ENCODE measurements at places on chromosomes 5 and 9.

DNA sequence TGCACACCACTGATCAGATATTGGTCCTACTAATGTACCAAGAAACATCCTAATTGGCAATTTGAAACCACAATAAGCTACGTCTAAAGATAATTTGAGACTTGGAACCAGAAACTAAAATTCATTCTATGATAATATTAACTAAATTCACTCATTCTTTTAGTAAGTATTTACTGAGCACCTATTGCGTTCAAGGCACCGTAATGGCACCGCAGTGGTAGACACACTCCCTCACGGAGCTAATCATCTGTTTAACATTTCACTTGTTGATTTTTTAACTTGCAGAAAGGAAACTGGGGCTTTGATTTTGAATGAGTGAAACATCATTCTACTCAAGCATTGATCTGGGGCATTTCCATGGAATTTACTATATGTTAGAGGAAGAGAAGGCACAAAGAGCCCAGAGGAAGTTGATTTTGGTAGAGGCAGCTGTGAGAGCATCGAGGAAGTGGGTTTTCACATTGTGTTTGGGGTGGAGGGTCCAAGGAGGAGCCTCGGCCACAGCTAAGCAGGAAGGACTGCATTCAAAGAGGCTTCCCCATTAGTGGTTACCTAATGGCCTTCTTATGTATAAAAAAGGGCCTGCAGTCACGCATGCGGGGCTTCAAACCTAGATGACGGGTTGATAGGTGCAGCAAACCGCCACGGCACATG is 7.1 kb downstream of the RAPGEF1 start:
- DNase-seq: no peak

GRCh38 chr9:21589344-21590056 is 107.4 kb upstream of the IFNE start:
- DNase-seq: no peak

GRCh38 chr9:8799206-8799605 is 999.6 kb upstream of the DMAC1 start:
- no peak for DNase-seq

- no peak for DNase-seq
Measured at GRCh38 chr5:111121926-111122325, 29.8 kb downstream of the WDR36 start.

- peak; percentile 73 for DNase-seq
Measured at GRCh38 chr5:93620487-93621326, 37.7 kb downstream of the NR2F1 start.

DNA sequence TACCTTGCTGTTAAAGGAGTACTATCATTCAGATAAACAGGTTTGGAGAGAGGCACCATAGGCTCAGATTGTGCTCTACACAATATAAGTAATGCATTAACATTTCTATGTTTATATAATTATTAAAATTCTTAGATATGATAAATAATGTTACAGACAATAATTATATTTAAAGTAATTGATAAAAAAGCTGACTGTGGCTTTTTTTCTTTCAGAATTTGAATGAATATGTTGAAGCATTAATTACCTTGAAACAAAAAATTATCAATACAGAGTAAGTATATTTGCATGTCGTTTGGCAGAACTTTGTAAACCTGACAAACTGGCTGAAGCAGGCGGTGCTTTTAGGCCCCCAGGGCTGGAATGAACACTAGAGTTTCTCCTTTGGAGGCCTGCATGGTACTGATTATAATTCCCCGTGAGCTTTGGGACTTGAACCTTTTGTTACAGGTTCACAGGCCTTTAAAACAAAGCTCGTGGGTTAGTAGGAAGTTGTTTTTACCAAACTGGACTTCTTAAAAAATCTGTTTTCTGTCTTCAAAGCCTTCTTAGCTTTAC is 13.8 kb downstream of the ICE1 start:
- DNase-seq: no peak

GRCh38 chr9:112308588-112308987 is 24.8 kb downstream of the PTBP3 start:
- DNase-seq: no peak

- no peak for DNase-seq
Measured at GRCh38 chr9:23622396-23622795, 203.6 kb downstream of the ELAVL2 start.

DNA sequence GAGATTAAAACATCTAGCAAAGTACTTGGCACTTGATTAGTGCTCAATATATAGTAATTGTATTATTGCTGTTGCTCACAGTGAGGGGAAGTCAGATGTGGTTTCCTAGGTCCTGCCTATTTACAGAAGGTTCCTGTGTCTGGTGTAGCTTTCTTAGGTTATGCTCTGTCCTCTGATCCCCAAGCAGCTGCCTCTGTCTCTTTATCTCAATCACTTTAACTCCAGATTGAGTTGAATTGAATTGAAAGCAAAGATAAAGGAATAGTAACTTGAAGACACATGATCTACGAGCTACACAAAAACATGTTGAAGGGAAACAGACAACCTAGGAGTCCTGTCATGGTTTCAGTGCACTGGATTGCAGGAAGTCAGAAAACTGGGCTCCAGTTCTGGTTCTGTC is 113.9 kb upstream of the ADAMTSL1 start:
- DNase-seq: no peak

DNA sequence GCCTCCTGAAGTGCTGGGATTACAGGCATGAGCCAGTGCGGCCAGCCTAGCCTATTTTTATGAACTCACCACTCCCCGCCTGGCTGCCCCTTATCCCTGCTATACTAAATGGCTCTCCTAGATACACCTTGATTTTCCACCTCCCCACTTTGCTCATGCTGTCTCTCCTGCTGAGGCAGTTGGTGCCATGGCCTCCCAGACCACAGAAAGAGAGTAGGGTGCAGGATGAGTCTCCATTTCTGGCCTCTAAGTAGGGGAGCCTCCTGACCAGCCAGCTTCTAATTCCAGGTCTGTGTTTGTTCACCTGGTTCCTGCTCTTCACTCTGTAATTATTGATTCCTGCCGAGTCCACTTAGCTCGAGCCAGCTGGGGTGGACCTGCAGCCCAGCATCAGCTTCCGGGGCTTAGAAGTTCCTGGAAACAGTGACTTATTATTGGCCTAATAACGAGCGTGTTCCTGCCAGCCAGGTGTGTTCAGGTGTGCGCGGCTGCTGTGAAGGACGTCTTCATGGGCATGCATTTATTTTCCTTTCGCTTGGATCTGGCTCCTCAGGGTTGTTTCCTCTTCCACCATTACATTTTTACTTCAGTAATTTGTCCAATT is 34.0 kb downstream of the ZNF618 start:
- no peak for DNase-seq

DNA sequence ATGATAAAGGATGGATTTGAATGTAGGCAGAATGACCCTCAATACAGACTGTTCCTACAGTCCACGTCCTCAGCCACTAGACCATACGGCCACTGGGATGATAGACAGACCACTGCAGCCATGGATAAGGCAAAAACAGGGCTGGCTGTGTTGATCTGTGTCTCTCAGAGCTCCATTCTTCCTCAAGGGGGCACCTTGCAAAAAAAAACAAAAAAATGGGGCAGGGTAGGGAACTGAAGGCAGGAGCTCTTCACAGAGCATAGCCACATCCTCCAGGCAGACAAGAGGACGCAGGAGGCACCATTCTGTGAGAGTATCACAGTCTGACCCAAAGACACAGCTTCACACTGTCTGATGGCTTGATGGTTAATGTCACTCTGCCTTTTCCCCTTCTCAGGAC is 61.2 kb upstream of the GABRP start:
- DNase-seq: no peak

- DNase-seq: peak; percentile 57
Measured at GRCh38 chr5:107672211-107673038, 1.7 kb upstream of the EFNA5 start.

DNA sequence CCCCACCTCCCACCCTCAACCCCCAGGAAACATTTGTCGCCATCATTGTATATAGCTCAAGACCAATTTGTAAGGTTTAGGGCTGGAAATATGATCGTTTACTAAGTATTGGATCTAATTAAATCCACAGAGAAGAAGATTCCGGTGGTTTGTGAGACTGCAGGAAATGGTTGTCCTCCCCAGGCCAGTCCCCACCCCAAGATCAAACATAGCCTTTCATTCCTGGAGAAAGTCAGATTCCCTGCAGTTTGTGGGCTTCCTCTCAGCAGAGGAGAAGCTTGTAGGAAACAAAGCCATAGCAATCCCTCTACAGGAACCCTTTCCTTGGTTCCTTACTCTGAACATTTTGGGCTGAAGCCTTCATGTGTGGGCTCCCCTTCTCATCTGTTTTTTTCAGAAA is 79.2 kb upstream of the TBCA start:
- DNase-seq: no peak
